ENCODE measurements at places on chromosomes 3 and 15.

- no peak for DNase-seq
Measured at GRCh38 chr3:128316481-128316891, 150.2 kb downstream of the DNAJB8 start.

GRCh38 chr3:170473358-170473757 lies 54.7 kb downstream of the CLDN11 start:
- no peak for DNase-seq

DNA sequence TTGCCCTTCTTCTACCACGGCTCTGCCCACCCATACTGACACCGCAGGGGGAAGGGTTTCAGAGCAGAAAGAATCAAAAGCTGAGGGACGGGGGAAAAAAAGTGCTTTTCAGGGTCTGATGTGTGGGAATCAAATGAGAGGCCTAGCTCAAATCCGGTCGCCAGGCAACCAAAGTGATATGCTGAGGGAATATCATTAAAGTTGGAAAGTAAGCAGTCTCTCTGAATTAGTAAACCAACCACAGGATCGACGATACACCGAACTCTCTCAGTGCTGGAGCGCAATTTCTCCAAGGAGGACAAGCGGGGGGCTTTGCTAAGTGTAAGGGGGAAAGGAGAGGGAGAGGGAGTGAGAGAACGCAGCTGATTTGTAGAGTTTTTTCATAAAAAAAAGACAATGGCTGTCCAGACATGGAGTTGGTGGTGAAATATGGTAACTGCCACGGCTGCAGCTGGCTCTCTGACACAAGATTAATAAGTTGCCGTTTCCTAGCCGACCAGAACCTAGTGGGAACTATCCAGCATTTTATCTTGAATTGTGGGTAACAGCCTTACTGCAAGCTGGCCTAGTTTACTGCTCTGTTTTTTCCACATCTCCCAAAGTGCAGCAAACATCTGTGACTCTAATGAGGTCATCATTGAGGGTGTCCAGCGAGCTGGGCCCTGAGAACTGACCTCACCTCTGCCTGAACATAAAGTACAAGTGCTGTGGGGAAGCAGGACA lies 530.2 kb downstream of the SOX2 start:
- peak; percentile 40 for DNase-seq

GRCh38 chr15:61226361-61227256 lies 2.5 kb downstream of the RORA start:
- DNase-seq: no peak

DNA sequence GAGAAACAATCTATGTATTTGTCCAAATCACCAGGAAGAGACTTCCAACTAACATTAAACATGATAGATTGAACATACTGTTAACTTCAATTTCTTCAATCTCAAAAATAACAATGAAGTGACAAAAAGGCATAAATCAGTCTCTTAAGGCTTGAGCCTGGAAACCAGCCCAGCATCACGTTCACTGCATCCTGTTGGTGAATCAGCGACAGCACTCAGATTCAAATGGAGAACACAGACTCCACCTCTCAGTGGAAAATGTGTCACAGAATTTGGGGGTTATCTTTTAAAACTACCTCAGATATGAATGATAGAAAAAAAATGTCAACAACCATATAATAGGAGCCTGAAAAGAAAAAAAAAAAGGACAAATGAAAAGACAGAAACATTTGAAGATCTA lies 212.0 kb downstream of the MINAR1 start:
- DNase-seq: no peak

DNA sequence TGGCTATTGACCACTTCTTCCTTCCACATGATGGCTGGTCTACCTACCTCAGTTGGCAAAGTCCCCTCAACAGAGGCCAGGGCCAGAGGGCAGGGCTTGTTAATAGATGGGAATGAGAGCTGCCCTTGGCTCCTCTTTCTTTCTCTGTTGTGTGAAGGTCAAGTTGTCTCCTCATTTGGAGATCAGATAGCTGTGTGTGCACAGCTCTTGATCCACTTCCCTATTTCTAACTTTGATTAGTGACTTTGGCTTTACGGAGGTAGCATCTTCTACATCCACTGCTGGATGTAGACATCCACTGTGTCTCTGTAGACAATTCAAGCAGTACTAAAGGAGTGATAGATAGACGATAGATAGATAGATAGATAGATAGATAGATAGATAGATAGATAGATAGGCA lies 270.8 kb upstream of the LRRFIP2 start:
- DNase-seq: no peak

DNA sequence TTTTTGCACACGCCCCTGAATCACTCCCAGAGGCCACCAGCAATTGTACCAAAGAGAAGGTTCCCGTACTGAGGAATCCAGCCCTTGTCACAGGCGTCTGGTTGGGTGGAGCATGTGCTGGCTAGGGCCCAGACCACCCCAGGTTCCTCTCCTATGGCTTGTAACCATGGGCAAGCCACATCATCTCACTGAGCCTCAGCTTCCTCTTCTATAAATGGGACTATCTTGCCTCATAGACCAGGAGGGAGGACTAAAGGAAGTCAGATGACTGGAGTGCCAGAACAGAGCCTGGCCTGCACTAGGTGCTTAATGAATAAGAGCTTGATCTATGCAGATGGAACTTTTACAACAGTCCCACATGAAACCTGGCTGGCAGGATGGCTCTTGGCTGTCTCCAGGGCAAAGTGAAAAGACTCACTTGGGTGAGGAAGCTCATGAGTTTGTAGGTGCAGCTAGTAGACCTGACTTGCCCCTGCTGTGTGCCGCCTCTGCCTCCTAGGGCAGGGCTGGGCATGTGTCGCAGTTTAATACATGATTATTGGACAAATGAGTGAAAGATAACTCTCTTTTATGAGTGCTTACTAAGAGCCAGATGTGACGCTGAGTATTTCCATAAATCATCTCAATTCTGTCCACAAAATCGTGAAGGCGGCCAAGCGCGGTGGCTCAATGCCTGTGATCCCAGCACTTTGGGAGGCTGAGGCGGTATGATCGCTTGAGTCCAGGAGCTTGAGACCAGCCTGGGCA lies 29.3 kb downstream of the CTSH start:
- no peak for DNase-seq

- DNase-seq: no peak
Measured at GRCh38 chr3:116033516-116033915, 410.2 kb downstream of the GAP43 start.

- peak; percentile 65 for DNase-seq
Measured at GRCh38 chr15:73368301-73369136, at the start of gene HCN4. HCN4 (minus strand) TSS chr15:73368958; CDS start chr15:73368270, 688 bp downstream.

- no peak for DNase-seq
Measured at GRCh38 chr15:63971427-63971805, 74.9 kb downstream of the DAPK2 start.
